Stimulated activated CD8-positive, alpha-beta memory T cell treated with anti-CD3 and anti-CD28 coated beads, Interleukin-7, amount 100 ng/mL, for 1 hour (primary cell): ENCODE measurements at places on chromosomes 7 and 10.

DNA sequence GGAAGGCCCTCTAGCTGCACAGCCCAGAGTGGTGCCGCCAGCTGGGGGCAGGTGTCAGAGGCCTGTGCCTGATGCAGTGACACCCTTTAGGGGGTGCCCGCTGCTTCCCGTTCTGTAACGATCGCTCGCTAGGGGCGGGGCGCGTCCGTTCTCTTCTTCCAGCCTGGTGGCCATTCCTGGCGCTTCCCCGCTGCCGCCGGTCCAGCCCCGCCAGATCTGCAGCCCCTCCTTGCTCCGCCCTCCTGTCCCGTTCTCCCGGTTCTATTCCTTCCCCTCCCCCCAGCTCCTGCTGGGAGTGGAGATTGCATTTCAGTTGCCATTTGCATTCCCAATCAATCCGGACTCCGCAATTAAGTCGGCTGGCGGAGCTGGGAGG lies 39.2 kb downstream of the AGAP3 start:
- no peak for DNase-seq

DNA sequence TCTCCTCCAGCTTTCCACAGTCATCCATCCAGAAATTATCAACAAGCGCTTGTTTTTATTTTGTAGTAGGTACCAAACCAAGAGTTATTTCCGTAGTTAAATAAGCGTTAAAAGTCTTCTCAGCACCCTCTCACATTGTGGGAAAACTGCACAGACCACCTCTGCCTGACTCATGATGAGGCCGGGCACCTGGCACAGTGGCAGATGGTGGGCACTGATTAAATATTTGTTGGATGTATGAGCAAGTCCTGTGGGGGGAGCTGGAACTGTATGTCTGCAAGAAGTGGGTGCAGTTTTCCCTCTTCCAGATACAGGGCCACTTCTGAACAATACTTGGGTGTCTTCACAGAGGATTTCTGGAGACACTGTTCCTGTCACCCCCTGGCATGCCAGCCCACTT lies 5.3 kb upstream of the REPIN1 start:
- no peak for DNase-seq

DNA sequence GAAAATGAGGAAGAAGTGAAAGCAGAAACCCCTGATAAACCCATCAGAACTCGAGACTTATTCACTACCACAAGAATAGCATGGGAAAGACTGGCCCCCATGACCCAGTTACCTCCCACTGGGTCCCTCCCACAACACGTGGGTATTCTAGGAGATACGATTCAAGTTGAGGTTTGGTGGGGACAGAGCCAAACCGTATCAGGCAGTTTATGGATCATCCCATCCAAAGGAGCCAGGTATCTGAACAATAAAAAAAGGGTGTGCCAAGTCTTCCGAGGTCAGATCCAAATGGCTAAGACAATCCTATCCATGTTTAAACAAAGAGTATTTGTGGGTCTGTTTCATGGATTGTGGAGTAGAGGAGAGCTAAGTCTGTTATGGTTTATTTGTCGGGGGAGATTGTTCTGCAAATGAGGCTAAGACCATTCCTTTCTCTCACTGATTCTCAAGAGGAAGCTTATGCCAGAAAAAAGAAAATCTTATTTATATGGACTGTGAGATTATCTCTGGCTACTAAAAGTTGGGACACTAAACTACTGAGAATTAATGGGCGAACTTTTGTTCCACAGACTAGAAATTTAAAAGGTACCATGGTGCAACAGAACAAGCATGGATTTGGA lies 203.7 kb downstream of the IPMK start:
- DNase-seq: no peak

GRCh38 chr7:4225361-4225771 lies 456.7 kb upstream of the FOXK1 start:
- no peak for DNase-seq

DNA sequence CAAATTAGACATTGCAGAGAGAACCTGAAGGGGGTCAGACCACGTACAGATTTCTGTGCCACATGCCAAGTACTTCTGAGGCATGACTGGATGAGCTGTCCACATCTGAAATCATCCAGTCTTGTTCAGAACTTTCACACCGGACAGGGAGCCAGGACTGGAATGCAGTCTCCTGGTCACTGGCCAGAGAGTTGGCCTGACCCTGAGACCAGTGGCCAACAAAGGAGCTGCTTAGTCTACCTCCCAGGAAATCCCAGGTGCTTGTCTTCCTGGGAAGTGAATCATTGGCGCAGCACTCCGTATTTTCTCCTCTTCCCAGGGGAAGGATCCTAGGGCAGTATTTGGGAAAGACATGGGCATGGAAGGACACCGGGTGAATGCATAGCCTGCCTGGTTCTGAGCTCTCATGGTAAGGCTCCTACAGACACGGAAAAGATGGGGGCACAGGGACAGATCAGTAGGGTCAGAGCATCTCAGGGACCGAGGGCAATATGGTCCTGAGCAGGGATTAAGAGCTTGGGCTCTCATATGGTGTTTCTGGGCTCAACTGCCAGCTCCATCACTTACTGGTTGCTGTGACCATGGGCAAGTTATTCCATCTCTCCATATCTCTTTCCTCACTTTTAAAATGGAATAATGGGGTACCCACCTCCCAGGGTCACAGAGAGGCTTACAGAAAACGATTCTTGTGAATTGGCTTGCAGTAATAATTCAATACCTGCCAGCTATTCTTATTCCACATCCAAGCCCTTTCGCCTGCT lies 1.3 kb upstream of the SCD start:
- DNase-seq: no peak

DNA sequence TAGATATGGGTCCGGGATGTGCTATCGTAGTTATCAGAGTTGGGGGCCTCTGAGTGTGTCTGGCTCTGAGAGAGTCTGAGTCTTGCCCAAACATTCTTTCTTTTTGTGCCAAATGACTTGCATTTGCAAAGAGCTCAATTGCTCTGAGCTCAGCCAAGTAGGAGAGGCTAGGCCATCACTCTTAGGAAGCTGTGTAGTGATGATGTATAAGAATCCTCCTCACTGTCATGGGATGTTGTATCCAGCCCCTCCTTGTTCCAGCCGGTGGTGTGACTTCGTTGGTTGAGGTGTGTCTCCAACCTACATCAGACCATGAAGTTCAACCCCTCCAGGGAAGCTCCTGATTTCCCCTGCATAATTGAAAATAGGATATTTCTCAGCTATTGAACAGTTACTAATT lies 97.5 kb upstream of the NPS start:
- no peak for DNase-seq

DNA sequence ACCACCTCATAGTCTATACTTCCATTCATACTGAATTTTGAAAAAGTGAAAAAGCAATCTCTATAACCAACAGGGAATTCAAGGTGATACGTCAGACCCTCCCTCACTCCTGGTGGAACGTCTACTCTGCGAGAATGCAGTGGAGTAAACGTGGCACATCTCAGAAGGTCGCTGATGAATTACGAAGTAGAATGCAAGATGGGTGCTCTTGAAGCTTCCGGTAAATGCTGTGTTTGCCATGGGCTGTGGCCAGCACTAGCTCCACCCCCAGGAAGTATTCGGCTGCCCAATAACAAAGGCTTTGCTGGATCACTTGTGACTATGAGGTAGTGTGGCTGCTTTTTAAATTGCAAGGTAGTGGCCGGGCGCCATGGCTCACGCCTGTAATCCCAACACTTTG lies 226.0 kb downstream of the PRPF18 start:
- no peak for DNase-seq

GRCh38 chr10:26527018-26527417 lies 88.9 kb downstream of the APBB1IP start:
- DNase-seq: no peak

DNA sequence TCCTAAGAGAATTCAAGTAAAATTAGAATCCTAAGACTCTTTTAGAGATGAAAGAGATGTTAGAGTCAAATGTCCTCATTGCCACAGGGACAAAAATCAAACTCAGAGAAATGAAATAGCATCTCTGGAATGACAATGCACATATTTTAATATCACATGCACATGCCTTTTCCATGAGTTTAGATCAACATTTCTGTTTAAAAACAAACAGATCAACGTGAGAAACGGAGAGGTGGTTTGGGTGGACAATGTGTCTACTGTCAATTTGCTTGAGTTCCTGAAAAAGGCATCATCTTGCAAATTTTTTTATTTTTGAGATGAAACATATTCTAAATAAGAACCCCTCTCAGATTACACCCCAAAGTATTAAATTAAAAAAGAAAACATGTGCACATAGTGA lies 130.0 kb downstream of the CHRM2 start:
- DNase-seq: no peak

DNA sequence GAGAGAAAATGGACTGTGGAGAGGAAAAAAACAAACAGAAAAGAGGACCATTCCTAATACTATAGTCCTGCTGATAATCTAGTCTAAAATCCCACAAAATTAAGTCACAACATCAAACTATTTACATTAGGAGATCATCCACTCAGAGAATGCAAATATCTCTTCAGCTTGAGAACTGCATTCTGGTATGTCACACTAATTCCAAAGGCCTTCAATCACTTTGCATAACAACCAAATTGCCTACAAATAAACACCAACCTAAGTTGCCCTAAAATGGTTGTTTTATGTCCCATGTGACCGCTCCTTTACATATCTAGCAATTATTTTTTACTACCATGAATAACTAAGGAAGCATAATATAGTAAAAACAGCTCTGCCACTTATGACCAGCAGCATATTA lies 264.3 kb downstream of the CACNA2D1 start:
- no peak for DNase-seq

GRCh38 chr7:74709880-74710671 lies 52.6 kb downstream of the GTF2I start:
- no peak for DNase-seq

GRCh38 chr10:66586897-66587679 lies 338.7 kb upstream of the LRRTM3 start:
- DNase-seq: no peak

DNA sequence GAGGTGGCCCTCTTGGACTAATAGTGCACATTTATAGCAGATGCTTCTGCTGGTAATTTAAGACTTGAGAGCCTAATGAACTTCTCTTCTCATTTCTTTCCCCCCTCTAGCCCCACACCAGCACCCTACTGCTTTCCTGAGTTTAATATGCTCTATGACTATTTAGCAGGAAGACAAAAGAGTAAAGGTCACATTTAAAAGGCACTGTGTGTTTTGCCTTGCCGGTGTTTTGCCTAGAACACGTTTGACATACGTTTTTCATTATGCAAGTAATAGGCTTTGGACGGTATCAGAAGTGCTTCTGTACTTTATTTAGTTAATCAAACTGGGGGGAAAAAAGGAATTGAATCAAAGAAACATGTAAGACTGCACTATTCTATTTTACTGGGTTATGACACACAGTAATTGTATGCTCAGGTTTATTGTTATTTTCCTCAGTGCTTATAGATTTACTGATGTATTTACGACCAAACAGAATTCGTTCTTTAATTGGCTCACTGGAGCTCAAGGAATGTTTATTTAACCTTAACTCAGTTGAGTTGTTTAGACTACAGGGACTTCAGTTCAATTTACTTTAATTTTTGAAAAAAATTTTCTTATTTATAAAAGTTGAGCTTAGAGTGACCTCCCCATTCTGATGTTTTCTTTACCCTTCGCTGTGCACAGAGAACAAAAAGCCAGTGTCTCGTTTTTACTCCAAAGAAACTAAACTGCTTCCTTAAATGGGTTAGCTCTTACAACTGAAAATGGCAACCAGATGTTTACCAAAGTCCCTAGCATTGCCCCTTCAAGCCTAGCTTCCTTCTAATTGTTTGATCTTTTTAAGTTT lies 35.4 kb downstream of the CPED1 start:
- DNase-seq: no peak

GRCh38 chr7:128821724-128822123 lies 8.5 kb upstream of the FLNC start:
- no peak for DNase-seq

- DNase-seq: no peak
Observed at GRCh38 chr10:121378251-121378801, 219.9 kb downstream of the FGFR2 start.

- no peak for DNase-seq
Observed at GRCh38 chr10:105150259-105150880, 509.3 kb downstream of the SORCS3 start.

DNA sequence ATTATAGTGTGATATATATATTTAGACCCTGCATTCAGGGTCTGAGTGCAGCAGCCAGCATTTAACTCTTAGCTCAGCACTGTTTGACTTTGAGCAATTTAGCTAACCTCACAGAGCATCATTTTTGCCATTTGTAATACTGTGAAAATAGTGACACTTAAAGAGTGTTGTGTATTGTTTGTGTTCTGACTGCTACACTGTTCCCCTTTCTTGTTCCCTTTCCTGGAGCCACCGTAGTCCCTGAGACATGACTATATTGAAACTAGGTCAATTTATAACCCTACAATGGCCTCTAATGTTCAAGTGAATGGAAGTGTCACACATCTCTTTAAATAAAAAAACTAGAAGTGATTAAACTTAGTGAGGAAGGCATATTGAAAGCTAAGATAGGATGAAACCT lies 20.3 kb upstream of the CD36 start:
- DNase-seq: no peak

- no peak for DNase-seq
Observed at GRCh38 chr7:27527348-27527714, 135.4 kb downstream of the HIBADH start.

DNA sequence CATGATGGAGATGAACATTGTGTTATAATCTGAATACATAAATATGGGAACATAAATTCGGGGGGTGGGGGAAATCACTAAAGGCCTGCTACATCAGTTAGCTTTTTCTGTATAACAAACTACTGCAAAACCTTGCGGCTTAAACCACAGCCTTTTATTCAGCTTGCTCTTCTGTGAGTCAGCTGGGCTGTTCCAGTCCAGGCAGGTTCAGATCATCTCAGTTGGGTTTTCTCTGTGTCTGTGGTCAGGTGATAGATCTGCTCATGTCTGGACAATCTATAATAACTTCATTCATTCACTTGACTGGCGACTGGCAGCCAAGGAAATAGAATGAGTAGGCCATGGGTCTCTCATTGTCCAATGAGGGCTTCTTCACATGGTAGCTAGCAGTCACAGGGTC lies 23.5 kb downstream of the HTR7 start:
- no peak for DNase-seq

DNA sequence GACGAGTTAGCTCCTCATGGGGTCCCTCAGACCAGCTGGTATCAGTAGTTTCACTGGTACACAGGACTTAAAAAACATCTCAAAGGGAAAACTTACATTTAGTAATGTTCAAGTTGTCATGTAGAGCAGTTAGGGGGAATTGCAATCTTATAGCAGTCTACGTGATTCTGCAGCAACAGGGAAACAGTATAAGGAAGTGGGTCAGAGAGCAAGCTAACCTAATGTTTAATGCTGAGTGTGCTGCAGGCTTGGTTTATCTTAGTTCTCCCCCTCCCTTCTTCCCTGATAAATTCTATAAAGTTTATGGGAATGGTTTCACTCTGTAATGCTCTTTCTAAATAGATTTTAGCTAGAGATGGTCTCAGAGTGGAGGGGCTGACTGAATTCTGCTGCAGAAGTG lies 11.3 kb downstream of the SPAM1 start:
- no peak for DNase-seq

GRCh38 chr7:134910214-134910890 lies 76.0 kb upstream of the AGBL3 start:
- DNase-seq: no peak

- DNase-seq: no peak
Observed at GRCh38 chr7:16026253-16027020, 340.0 kb upstream of the MEOX2 start.

- DNase-seq: no peak
Observed at GRCh38 chr10:114478281-114478680, 74.0 kb upstream of the AFAP1L2 start.

- peak; percentile 35 for DNase-seq
Observed at GRCh38 chr10:5446390-5446926, 34.1 kb downstream of the NET1 start.
